ENCODE measurements at places on chromosomes 6 and 20.

DNA sequence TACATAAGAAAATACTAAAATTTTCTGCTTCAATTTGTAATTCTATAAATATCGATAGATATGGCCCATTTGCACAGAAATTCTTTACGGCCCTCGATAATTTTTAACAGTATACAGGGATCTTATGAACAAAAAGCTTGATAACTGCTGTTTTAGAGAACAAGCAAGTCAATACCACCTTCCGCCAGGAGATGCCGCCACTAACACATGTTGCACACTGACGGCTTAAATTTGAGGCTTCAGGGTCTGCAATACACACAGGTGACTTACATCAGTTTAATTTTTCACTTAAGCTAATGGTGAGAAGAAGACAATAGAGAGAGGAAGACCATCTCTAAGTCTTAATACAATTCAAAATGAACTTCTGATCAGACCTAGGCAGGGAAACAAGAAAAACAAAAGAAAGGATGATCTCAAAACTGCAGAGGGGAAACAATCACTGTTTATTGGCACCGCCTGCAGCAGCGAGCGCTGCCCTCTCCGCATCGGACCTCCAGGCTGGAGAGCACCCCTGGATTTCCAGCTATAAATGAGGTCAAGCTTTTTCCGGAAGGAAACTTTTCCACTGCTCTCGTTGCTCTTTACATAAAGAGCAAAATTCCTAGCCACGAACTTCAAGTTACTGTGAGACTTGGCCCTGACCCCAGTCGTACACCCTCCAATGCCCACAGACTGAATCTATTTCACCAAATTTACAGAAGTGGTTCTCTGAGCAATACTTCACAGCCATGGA, 53.9 kb downstream of the OTOR start:
- peak; percentile 69 for DNase-seq

DNA sequence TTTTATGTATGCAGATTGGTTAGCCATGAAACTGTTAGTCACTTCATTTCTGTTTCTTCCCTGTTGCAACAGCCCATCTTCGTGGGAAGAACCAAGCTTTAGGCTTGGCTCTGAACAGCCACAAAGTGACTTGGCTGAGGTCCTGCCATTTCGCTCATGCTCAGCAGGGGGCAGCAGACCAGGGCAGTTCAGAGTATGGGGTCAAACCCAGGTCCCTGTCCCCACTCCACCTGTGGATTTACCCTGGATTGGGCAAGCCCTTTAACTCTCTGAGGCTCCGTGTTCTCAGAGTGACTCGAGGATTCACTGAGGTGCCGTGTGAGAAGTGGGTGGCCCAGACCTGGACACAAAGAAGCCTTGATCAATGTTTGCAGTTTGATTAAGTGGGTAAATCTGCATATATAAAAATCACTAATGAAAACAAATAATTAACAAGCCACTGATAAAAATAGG, 19.8 kb upstream of the MAP1LC3A start:
- peak; percentile 60 for DNase-seq

GRCh38 chr20:22698259-22698842, 114.0 kb upstream of the FOXA2 start:
- DNase-seq, result no peak

- no peak for DNase-seq
These were observed 29.9 kb downstream of the UCKL1 start for GRCh38 chr20:63926298-63926697.

DNA sequence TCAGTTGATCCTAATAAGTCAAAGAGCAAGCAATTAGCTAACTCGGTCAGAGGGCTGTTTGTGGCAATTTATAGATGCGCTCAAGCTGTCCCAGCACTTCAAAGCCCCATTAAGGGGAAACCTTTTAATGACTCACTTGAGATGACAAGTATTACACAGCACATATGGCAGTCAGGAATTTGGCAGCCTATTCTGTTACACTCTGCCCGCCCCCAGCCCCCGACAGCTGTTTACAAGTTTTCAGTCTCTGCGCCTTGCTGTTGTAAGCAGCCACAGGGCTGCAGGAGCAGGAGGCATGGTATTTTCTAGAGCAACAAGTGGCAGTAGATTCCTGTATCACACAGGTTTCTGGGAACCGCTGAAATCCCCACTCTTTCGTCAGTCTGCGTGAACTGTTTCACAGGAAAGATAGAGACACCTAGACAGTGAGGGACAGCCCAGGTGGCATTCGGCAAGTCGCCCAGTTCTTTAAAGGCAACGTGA, 263.0 kb downstream of the FOXC1 start:
- no peak for DNase-seq

DNA sequence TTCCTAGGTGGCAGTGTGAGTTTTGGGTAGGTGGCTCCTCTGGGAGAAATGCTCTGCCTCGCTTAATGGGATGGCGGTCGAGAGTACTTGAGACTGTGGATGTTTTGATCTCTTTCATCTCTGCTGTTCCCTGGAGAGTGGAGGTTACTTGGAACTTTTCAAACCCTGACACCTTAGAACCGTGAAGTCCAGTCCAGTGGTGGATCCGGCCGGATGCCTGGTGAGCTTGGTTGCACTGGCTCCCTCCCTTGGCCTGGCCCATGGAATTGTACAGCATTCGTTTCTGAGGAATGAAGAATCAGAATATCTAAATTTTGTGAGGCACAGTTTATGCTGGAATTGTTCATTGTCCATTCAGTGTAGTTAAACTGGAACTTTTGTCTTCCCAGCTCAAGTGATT, 51.0 kb downstream of the CSE1L start:
- no peak for DNase-seq

DNA sequence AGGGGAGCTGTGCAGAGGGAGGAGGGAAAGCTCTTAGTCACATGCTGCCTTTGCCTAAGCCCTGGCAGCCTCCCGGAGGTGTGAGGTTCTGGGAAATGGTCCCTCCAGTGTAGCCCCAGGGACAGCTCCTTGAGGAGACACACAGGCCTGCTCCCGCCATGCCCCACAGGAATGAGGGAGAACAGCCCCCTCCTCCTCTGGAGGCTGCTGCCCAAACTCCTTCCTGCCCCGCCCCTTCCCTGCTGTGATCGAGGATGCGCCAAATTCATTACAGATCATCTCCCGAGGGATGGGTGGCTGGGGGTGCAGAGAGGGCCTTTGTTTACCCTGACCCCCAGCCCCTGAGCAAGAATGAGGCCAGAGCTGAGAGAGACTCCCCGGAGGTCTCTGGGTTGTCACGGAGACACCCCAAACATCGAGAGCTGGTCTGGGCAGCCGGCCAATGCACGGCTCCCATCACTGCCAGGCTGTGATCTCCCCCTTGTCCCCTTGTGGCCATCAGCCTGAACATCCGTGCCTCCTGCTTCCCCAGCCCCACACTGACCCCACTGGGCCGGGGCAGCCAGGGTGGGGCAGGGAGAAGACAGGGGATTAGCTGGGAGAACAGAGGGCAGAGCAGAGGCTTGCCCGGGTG, 8.4 kb downstream of the CYP21A2 start:
- DNase-seq, result no peak

DNA sequence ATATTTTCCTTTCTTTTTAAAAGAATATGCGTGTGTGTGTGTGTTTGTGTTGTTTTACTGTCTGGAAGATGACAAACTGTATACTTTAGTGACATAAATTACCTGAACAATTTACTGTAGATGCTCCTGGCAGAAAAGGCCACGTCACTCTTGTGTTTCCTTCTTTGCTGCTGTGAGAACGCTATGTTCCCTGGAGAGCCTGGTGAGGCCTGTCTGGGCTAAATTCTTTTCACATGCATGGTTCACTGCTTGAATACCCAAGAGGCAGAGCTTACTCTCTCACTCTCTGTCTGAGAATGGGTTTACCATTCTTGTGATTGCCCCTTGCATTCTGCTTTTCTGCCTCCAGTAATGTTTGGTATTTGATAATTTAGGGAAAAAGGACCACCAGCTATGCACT, 64.3 kb downstream of the EDN1 start:
- no peak for DNase-seq

DNA sequence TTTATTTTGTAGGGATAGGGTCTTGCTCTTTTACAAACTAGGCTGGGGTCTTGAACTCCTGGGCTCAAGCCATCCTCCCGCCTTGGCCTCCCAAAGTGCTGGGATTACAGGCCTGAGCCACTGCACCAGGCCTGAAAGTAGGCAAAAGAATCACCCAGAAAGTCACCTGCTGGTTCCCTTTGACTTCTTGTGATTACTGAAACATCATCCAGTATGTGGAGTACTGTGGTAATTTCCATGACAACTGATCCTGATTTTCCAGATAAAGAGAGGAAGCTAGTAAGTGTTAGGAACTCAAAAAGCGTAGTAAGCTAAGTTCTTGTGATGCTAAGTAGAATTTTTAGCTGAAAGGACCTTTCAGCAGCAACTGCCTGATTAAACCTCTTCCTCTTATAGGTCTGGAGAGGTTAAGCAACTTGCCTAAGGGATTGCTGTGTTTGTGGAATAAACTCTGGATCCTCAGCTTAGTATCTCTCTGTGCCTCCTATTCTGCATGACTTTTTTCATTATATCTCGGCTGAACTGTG, 16.8 kb downstream of the RALY start:
- DNase-seq, result no peak

- DNase-seq, result no peak
These were observed 9.5 kb downstream of the NKX2-2 start for GRCh38 chr20:21504323-21504722.
